ENCODE measurements at places on chromosomes 6 and 20. TPM values are rescaled to one million over a fixed set of nuclear protein-coding genes. Genes with fewer than 3 reads are reported as not detected.

Gene FRS3
- total RNA-seq, result 7.8 TPM

GRCh38 chr6:118895261-118895560, 1.3 kb downstream of the ASF1A start:
- no peaks in the 10 kb centered on the region for H3K27me3 ChIP-seq
- H3K36me3 ChIP-seq, result peaks cover 15% of the 10 kb centered on the region
- H3K27ac ChIP-seq, result peak overlapping the region; percentile 91

- no peak overlapping the region for H3K4me3 ChIP-seq
- H3K36me3 ChIP-seq, result no peaks in the 10 kb centered on the region
- H3K27ac ChIP-seq, result no peak overlapping the region
- no peak for DNase-seq
- H3K4me1 ChIP-seq, result peaks cover 6% of the 10 kb centered on the region
- no peaks in the 10 kb centered on the region for H3K27me3 ChIP-seq
These were observed 117.2 kb downstream of the BACH2 start for GRCh38 chr6:90179190-90180169.

- H3K36me3 ChIP-seq, result peaks cover 11% of the 10 kb centered on the region
- no peak overlapping the region for H3K27ac ChIP-seq
- H3K4me1 ChIP-seq, result peaks cover 16% of the 10 kb centered on the region
- H3K27me3 ChIP-seq, result no peaks in the 10 kb centered on the region
- DNase-seq, result no peak
These were observed 38.9 kb downstream of the MRAP2 start for GRCh38 chr6:84072442-84072997.

GRCh38 chr6:159979136-159979874, 10.4 kb downstream of the IGF2R start:
- no peak for DNase-seq
- peak overlapping the region; percentile 66 for H3K27ac ChIP-seq
- H3K4me1 ChIP-seq, result peaks cover 74% of the 10 kb centered on the region
- peak overlapping the region; percentile 27 for H3K4me3 ChIP-seq
- no peaks in the 10 kb centered on the region for H3K36me3 ChIP-seq

Gene DPM1
- total RNA-seq, result 50.4 TPM

Gene DLK2
- total RNA-seq, result 0.18 TPM

GRCh38 chr20:5168651-5169396, 42.0 kb downstream of the CDS2 start:
- peaks cover 55% of the 10 kb centered on the region for H3K4me1 ChIP-seq
- peak overlapping the region; percentile 93 for H3K27ac ChIP-seq
- no peaks in the 10 kb centered on the region for H3K27me3 ChIP-seq
- no peak overlapping the region for H3K4me3 ChIP-seq

Data from WTC11 (cell line).